ENCODE measurements at places on chromosomes 7 and 10.
A peak's percentile ranks its signal among the peaks of the same experiment; 100 is the strongest.

- DNase-seq: peak; percentile 68
These were observed 293.2 kb downstream of the FGFR2 start for GRCh38 chr10:121305066-121305465.

- DNase-seq: no peak
These were observed 114.4 kb upstream of the ADARB2 start for GRCh38 chr10:1851762-1852161.

DNA sequence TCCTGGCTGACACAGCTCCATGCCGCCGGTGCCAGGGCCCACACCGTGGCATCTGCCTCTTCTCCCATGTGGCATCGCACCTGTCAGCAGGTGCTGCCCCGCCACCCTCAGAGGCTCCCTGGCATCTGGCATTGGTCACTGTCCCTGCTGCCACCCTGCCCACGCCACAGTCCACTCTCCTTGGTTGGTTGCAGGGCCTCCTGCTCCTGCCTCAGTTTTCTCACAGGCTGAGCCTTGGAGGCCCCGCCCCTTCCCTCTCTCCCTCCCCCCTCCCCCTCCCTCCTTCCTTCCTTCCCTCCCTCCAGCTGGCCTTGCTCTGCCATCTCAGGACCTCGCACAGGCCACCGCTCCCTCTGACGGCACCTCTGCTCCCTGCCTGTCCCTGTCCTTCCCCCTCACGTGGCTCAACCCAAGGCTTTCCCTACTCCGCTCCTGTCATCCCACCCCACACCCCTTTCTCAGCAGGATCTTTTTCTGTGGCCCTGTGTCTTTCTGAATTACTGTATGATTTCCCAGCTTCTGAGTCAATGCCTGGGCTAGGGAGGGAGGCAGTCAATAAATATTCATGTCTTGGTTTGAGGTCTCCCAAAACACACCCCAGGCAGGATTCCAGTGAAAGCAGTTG lies 87.4 kb downstream of the INPP5A start:
- DNase-seq: no peak

DNA sequence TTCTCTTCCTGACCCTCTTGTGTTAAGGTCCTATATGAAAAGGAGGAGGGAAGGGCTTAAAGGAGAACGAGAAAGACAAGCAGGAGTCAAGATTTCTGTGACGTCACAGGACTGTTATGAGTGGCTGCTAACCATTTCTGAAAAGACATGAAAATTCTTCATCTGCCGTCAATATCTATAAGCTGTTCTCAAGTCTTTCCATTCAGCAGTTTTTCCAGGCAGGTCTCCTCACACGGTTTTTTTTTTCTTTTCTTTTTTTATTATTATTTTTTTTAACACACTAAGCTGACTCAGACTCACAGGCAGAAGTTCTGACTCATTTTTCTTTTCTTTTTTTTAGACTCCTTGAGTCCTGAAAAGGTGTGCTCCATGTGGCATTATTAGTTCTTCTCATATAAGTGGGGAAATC lies 72.0 kb downstream of the DGKI start:
- no peak for DNase-seq

GRCh38 chr7:155750255-155751125 lies 61.8 kb downstream of the SHH start:
- DNase-seq: no peak

Data from NCI-H1694 (cell line).